ENCODE measurements at places on chromosomes 6 and 20.

DNA sequence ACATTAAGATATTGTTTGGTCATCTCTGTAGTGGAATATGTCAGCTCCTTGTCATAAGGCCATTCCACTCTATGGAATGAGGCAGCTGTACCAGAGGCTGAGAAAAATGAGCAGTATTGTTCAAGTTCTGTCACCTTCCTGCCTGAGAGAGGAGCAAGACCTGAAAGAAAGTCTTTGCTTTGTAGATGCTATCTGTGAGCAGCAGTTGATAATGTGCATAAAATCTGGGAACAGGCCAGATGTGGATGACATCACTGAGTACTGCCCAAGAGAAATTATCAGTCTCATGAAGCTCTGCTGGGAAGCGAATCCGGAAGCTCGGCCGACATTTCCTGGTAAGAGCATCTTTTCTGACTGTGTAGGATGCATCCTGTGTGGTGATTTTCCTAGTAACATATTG, 16.8 kb downstream of the RIPK1 start:
- no peak for DNase-seq

GRCh38 chr6:158575550-158575949, 15.7 kb downstream of the TMEM181 start:
- no peak for DNase-seq

DNA sequence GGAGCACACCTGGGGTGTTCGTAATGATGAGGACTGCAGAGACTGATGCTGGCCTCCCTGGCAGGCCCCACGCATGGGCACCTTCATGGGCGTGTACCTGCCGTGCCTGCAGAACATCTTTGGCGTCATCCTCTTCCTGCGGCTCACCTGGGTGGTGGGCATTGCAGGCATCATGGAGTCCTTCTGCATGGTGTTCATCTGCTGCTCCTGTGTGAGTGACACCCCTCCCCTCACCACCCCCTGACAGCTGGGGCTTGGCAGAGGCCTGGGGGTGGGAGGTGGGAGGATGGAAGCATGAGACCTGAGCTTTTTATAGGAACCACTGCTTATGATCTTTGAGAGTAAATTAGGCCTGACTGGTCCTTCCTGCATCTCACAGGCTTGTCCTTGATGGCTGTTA, 6.7 kb downstream of the SLC12A5 start:
- DNase-seq: no peak

DNA sequence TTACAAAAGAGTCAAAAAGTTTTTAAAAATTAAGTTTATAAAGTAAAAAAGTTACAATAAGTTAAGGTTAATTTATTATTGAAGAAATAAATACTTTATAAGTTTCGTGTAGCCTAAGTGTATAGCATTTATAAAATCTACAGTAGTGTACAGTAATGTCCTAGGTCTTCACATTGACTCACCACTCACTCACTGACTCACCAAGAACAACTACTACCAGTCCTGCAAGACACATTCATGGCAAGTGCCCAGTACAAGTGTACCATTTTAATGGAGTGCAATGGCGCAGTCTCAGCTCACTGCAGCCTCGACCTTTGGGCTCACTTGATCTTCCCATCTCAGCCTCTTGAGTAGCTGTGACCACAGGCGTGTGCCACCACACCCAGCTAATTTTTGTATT, 128.2 kb downstream of the GPX5 start:
- no peak for DNase-seq

DNA sequence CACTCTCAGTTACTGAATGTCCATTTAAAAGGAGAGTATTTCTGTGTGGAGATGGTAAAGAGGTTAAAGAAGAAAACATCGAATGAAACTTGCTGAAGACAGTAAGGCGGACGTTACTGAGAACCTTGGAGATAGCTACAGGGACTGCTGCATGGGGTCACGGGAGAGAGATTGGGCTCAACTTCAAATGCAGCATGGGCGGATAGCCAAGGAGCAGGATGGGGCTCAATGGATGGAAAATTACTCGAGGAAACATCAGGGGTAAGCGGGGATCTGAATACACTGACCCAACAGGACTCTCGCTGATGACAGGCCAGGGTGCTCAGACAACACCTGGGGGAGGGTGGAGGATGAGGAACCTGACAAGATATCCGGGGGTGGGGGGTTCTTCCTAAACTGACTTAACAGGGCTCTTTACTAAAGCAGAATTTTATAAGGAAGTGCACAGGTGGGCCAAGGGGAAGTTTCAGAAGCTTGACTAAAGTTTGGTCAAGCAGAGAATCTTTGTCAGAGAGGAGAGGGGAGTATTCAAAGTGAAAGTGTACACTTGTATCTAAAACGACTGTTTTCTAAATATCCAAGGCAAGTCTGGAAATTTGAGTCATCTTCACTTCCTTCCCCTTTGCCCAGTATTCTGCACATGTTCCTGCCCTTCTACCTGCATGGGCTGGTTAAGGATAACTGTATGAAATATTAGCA, 22.8 kb downstream of the ECT2L start:
- no peak for DNase-seq

DNA sequence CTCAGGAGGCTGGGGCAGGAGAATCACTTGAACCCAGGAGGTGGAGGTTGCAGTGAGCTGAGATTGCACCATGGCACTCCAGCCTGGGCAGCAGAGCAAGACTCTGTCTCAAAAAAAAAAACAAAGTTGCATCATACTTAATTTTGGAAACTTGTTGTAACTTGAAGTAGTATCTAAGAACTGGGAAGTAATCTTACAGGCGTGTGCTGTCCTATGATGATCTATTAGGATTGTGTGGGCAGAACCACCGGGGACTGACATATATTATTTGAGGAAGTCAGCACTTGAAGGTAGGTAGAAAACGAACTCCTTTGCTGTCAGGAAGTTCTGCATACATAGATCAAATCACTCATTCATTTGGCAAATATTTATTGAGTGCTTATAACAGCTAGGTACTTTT, 188.5 kb downstream of the ZNF217 start:
- no peak for DNase-seq

- DNase-seq: no peak
Observed at GRCh38 chr6:3035397-3035796, 32.9 kb upstream of the RIPK1 start.

- no peak for DNase-seq
Observed at GRCh38 chr6:91299544-91300491, 712.9 kb upstream of the MAP3K7 start.

DNA sequence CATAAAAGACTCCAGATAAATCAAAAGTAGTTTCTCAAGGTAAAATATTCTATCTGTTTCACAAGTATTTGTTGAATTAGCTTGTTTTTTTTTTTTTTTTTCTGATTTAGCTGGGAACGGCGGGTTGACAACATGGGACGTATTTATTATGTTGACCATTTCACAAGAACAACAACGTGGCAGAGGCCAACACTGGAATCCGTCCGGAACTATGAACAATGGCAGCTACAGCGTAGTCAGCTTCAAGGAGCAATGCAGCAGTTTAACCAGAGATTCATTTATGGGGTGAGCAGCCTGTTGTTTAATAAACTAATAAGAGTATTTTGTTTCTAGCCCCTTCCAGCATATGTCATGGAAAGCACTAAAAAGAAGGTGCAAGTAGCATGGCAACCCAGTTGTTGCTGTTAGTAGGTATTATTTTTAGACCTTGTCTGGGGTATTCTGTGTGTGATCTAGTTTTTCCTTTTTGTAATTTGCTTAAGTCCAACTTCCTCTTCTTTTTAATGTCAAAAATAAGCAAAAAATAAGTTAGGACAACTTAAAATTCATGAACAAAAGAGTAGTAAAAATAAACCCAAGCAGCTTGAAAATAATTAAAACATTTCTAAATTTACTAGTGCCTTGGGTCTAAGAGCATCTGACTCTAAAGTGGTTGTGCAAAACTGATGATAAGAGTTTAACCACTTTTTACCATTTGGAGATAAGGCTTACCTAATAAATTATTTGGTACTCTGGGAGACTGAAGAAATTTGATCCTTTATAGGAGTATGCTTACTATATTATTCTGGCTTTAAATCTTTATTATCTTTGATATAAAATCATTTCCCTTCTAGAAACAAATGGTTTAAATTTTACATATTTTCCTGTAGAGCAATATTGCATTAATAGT, 70.8 kb upstream of the DYNLRB1 start:
- no peak for DNase-seq

- no peak for DNase-seq
Observed at GRCh38 chr6:130143709-130144108, 79.0 kb downstream of the SAMD3 start.

DNA sequence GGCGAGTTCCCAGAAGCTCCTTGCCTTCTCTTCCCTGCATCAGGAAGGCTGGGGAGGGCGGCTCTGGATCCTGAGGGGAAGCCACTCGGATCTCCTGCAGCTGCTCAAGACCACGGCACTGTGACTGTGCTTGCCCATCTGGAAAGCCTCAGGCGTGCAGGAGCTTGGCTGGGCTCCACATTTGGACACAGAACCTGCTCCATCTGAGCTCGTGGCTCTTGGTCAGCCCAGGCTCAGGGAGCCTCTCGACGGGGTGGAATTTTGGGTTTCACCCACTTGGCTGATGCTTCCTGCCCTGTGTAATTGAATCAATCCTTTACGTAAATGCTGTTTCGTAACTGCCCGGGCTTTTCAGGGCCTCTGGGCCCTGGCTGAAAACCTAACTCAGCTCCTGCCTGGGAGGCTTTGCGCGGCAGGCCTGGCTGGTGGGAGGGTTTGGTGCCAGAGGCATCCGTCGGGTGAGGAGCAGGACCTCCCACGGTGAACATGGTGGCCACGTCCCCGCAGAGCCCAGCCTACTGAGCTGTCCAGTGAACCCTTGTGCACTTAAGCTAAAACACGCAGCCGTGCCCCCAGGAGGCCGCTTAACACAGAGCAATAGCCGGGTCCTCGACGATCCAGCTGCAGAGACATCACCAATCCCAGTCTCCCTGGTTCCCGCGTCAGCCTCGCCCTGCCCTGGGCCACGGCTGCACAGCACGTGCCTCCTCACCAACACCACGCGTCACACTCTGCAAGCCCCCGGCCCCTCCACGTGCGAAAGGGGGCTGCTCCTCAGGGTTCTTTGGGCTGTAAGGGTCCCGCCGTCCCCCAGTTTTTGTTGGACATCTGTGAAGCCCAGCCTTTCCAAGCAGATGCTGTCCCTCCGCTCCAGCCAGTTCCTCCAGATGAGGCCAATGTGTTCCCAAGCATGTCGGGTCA, 241.0 kb downstream of the DLL1 start:
- DNase-seq: no peak

DNA sequence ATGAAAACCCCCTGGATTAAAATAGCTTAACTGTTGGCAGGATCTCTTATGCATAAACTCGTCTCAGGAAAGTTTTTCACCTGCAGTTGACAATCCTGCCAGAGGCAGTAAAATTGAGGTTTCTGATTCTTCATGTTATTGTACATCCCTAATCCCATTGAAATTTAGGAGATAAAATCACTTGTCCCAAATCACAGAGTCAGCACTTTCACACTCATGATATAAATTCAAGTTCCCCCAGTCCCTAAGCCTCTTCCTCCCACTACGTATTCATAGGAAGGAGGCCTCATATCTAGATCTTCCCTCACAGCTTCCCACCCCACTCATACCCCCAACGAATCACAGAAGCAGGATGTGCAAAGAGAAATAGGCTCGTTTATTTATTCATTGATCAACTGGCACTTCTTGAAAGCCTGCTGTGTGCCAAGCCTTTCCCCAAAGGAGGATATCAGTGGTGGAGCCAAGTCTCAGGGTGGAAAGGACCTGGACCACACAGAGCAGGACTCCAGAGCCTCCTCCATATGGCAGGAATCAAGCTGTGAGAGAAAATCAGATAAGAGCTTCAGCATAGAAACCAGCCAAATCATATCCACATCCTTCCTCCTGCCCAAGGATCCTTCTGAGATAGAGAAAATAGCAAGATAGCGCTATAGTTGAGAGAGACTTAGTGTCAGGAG, 2.3 kb downstream of the SLPI start:
- no peak for DNase-seq

DNA sequence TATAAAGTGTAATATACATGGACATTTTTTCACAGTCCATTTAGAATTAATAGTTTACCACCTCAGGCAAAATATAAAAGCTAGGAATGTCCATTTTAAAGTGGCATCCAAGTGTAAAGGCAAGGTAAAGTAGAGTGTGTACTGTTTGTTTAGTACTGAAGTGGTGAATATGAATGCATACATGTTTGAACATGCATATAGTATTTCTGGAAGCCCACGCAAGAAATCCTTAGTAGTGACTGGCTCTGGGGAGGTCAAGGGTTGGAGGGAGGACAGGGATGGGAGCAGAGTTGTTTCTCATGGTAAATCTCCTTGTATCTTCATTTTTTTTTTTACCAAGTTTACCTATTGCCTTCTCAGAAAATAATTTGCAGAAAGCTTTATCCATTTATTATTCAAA, 129.2 kb downstream of the UNC5CL start:
- DNase-seq: no peak

- DNase-seq: no peak
Observed at GRCh38 chr6:55182016-55182650, 7.8 kb downstream of the HCRTR2 start.

DNA sequence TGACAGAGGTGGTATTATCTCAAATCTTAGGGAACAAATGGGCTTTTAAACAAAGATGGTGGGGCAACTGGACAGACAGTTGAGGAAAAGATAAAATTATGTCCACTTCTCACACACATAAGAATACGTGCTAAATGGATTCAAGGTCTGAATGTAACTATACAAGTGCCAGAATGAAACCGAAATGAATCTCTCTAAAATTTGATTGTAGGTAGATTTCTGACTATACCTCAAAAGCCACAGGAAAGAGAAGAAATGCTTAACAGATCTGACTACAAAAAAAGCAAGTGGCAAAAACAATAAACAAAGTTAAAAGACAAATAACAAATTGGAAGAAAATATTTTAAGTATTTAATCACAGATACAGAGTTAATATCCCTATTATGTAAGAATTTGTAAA, 182.7 kb upstream of the OLIG3 start:
- DNase-seq: no peak

DNA sequence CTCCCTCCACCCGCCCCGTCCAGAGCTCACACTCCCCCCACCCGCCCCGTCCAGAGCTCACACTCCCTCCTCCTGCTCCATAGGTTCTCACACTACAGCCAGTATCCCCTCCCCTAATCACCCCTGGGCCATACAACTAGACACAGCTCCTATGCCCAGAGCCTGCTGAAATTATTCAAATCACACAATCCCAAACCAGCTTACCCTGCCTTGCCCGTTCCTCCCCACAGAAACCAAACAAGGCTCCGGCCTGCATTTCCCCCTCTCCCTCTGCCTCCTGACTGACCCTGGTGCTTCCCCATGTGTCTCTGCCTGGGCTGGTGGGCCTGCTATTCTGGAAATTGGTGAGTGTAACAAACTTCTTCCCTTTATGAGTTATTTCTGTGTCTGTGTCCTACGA, 18.6 kb downstream of the SLC2A4RG start:
- DNase-seq: no peak

- no peak for DNase-seq
Observed at GRCh38 chr20:64036346-64037198, 590 bp downstream of the C20orf204 start.

- no peak for DNase-seq
Observed at GRCh38 chr6:33983109-33983716, 162.7 kb downstream of the GRM4 start.

GRCh38 chr6:7341989-7342742, 29.2 kb upstream of the SSR1 start:
- no peak for DNase-seq

Measured in activated naive CD4-positive, alpha-beta T cell (primary cell).